ENCODE measurements at places on chromosomes 3 and 15.

DNA sequence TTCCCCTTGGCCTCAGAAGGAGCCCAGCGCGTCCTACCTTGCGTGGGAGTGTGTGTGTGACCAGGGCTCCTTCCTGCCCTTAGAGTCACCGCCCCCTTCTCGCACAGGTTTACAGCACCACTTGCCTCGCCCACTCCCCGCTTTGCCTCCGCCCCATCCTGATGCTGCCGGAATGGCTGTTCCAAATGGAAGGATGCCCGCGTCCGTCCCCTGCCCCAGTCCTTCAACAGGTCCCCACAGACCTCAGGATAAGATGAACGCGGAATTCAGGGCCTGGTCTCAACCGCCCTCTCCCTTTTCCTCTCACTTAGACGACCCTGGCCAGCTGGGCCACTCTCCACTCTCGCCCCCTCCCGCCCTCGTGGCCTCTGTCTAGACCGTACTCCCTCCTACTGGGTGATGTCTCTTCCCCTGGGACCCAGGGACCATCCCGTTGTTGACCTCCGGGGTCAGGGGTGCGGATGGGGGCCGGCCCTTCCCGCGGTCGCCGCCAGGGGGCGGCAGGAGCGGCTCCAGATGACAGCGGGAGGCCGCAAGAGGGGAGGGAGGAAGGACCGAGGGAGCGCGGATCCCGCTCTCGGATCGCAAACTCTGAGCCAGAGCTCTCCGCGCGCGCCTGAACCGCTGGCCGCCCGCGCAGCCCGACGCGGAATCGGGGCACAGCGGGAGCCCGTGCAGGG is at the start of gene THSD4:
THSD4 (plus strand) TSS at position 585 of the 680 bp plus-strand sequence.
- DNase-seq = peak; percentile 77

DNA sequence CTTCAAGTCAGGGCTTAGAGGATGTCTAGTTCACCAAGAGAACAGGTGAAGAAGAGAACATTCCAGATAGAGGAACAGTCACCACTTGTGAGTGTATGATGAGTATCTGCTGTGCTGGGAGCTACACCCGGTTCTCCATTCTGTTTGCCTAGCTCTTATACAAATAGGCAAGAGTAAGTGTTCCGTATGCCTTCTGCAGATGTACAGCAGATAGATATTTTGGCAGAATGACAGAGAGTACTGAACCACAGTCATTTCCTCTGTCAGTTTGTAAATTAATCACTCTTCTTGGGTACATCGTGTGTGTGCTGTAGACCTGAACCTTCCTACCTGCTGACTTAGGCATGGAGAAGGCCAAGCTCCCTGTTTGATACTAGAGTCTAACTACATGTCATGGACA is 108.3 kb upstream of the CTDSPL start:
- no peak for DNase-seq

DNA sequence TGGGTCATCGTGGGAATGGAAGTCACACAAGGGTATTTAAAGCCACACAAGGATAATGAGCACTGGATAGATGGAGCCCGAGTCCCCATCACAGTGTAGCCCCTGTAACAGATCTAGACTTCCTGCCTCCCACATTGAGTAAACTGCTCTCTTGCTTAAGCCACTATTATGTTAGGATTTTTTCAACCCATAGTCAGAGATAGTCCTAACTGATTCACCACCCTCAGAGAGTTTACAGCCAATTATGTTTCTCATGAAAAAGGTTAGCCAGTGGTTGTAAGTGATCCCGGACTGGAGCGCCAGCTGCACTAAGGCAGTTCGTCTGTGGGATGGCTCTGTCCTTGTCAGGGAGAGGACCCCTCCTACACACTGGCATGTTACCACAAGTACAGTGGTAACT is 77.0 kb downstream of the KLF13 start:
- peak; percentile 66 for DNase-seq

DNA sequence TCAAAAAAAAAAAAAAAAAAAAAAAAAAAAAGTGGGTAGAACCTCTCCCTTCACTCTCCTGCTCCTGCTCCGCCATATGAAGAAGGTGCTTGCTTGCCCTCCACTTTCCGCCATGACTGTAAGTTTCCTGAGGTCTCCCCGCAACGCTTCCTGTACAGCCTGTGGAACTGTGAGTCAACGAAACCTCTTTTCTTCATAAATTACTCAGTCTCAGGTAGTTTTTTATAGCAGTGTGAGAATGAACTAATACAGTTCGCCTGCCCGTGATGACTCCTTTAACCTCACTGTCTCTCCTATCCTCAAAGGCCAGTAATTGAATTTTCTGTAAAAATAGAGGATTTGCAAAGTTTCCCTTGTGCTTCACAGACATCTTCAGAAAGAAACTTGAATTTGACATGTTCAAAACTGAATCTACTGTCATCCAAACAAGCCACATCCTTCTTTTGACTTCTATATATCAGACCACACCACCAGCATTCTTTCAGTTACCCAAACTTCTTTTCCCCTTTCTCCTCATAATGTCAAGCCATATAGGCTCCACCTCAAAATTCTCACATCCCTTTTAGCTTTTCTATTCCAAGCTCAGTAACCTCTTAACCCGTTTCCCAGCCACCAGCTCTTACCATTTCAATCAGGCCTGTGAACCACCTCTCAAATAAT is 44.3 kb downstream of the P2RY1 start:
- no peak for DNase-seq

DNA sequence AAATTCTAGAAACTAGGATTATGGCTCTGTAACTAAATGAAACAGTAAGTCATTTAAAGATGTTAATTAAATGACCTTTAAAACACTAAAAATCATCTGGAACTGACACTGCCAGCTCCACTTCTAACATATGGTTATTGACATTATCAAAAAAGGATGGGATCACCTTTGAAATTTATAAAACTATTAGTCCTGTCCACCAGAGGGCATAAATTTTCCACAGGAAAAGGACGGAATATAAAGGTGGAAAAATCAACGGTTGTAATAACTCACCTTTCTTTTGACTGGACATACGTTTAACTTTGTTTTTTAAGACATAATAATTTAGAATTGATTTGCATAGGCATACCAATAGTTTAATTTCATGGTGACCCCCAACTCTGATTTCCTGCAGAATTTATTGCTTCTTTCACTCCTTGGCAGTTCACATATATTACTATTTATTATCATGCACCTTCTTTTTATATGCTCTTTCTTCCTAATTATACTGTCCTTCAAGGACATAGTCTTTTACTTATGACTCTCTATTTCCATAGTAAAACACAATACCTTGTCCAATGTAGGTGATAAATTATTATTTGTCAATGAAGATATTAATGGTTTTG is 345.7 kb downstream of the CADM2 start:
- DNase-seq = no peak

DNA sequence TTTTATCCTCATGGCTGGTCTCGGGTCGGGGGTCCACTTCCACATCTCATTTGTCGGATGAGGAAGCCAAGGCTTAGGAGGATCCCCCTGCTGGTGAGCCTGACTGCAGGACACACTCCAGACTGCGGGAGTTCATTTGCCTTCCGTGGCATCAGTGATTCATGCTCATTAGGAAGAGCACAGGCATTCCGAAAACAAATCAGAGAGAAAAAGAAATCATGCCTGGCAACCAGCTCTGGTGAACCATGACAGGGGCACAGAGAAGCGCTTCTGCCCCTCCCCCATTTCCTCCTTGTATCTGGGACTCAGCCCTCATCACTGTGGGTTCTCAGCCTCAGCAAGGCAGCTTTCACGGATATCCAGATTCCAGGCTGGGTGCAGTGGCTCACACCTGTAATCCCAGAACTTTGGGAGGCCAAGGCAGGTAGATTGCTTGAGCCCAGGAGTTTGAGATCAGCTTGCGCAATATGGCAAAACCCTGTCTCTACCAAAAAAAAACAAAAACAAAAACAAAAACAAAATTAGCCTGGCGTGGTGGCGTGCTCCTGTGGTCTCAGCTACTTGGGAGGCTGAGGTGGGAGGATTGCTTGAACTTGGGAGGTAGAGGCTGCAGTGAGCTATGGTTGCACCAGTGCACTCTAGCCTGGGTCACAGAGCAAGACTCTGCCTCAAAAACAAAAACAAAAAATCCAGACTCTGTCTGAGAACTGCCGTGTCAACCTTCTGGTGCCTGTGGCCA is 28.4 kb downstream of the IRAK2 start:
- peak; percentile 75 for DNase-seq

DNA sequence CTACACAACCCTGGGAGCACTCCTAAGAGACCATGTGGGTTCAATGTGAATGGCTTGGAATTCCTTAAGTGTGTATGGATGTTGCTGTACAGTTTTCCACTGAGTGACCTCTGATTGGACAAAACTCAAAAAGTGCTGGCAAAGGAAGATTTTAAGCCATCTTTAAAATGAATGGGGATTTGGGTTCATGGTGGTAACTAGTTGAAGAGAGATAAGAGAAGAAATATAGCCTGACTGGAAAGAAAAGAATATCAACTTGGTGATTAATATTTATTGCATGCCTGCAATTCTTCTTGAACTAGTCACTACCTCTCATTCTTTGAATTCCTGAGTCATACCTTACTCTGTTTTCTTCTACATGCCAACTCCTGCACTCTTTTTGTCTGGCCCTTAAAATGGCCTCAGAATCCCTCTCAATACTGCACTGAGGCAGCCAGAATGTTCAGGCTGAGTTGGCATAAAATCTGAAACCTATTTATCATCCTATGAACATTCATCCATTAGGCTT is 124.7 kb downstream of the RPL22L1 start:
- peak; percentile 99 for DNase-seq

GRCh38 chr15:72534523-72534922 is 60.4 kb downstream of the ARIH1 start:
- DNase-seq = no peak

GRCh38 chr15:69131362-69132220 is 28.8 kb upstream of the GLCE start:
- no peak for DNase-seq

DNA sequence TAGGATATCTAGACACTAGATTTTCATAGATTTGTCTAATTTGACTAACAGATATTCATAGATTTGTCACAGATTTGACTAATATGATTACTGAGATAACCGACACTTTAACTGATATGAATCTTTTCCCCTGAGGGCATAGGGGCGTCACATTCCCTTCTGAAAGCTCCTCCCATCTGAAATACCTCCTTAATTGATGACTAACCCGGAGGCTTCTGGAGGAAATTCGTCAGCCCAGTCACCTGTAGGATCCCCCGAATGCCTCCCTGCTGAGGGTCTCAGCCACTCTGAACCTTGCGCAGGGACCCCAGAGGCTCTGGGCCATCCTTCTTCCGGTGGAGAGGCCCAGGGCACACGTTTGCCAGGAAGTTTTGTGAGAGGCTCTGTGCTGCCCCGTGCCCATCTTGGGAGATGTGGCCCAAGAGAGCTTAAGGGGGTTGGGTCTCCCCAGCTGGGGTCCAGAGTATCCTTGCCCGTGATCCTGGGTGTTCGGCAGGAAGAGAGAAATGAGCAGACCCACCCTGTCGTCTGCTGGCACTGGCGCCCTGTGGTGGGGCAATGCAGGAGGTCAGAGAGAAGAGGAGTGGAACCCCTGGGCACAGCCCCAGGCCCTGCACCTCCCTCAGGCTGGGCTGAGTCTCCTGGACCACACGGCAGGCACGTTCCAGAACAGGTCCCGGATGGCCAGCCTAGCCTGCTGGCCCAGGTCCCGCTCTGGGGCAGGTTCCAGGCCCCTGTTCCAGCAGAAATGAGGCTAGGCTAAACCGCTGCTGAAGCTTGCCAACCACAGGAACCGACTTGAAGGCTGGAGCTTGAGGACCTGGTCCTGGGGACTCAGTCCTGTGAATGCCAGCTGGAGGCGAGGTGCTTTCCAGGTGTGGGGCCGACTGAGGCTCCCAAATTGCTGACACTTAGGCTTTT is 1.7 kb downstream of the PLA2G4D start:
- peak; percentile 38 for DNase-seq

DNA sequence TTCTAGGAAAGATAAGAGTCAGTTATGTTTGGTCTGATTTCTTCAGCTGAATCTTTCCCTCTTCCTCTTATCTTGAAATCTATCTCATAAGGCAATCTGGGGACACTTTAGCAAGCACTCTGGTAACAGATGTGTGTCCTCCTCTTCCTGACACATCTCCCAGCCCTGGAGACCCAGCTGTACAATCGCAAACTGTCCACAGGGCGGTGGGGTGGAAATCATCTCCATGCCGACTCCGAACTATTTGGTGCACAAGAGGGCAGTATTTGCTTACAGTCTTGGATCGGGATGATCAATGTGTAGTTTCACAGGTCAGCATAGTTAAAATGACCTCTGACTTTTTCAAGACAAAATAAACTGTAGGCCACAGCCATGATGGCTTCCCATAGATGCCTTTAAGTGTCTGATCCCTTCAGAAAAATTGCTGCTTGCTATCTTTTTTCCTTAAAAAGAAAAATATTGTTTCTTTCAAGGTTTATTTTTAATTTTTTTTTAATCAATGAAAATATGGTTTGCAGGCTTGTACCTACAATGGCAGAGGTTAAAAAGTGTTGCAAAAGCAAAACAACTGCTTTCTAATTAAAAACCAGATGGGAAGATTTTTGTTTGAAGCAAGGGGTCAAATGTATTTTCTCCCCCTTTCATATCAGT is 17.7 kb downstream of the EEFSEC start:
- peak; percentile 87 for DNase-seq

DNA sequence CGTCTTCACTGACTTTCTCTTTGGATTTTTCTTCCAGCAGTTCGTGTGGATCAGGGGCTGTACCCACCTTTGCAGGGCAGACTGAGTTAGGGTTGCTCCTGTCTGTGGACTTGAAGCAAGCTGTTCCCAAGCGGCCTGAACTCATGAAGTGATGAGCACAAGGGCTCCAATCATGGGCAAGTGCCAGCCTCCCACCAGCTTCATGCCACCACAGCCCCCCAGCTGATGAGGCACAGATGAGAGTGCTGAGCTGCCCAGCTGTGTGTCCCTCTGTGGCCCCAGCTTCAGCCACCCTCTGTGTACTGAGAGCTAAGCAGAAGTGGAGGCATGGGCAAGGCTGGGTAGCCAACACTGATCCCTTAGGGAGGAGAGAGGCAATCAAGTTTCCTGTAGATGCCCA is 3.3 kb upstream of the PLCB2 start:
- DNase-seq = no peak

GRCh38 chr3:168141405-168141998 is 45.8 kb upstream of the GOLIM4 start:
- no peak for DNase-seq

GRCh38 chr15:50906954-50907600 is 1.4 kb upstream of the AP4E1 start:
- DNase-seq = peak; percentile 4

- DNase-seq = peak; percentile 52
Measured at GRCh38 chr15:90664650-90665287, 52.4 kb upstream of the BLM start.

GRCh38 chr15:92028389-92028724 is 174.8 kb downstream of the SLCO3A1 start:
- no peak for DNase-seq

GRCh38 chr3:43155464-43156121 is 49.7 kb upstream of the POMGNT2 start:
- DNase-seq = peak; percentile 86

DNA sequence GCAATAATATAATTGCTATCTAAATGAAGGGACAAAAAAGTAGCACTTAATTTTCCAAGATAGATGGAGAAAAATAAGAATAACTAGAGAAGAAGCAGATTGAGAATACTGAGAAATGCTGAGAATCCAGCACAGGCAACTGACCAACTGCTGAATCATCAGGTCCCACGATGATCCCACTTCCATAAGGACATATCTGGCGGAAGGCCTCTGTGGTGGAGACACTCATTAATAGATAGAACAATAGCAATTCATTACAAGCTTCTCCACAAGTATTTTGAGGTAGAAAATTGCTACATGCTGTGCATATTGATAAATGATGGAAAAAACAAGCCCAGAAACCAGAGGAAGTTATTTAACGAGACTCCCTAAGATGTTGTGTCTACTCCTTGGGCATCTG is 105.9 kb downstream of the DUT start:
- DNase-seq = peak; percentile 80

GRCh38 chr3:38588995-38589937 is 60.2 kb downstream of the SCN5A start:
- DNase-seq = no peak

GRCh38 chr3:127325629-127325961 is 37.7 kb upstream of the PRR20G start:
- peak; percentile 42 for DNase-seq

Measured in fibroblast of the aortic adventitia (primary cell).